ENCODE measurements at places on chromosomes 1 and 21. TPM values are rescaled to one million over a fixed set of nuclear protein-coding genes. Genes with fewer than 3 reads are reported as not detected.

- no peak for DNase-seq
These were observed 24.3 kb downstream of the PTGS2 start for GRCh38 chr1:186655876-186656275.

DNA sequence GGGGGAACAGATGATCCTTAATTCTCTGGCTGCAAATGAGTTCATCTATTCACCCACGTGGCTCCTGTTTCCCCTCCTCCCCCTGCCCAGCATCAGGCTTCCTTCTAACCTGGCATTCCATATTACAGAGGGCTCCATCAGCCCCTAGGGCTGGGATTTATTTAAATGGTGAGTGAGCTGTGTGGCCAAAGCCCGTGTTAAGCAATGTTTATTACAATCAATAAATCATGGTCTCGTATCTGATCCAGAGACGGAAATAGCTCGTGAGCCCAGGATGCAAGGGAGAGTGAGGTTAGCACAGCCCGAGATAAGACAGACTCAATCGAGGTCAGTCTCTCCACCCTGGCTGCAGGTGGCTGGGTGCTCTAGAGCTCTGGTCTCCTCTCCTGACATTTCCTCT lies 43.1 kb upstream of the IGSF21 start:
- no peak for DNase-seq

TRNP1 gene
- total RNA-seq = not detected

- no peak for DNase-seq
These were observed 65.8 kb downstream of the AHCTF1 start for GRCh38 chr1:246865921-246866320.

KLHDC7A gene
- total RNA-seq = not detected

LMX1A gene
- not detected for total RNA-seq

- DNase-seq = no peak
These were observed 386.6 kb upstream of the NFIA start for GRCh38 chr1:60695716-60696171.

DNA sequence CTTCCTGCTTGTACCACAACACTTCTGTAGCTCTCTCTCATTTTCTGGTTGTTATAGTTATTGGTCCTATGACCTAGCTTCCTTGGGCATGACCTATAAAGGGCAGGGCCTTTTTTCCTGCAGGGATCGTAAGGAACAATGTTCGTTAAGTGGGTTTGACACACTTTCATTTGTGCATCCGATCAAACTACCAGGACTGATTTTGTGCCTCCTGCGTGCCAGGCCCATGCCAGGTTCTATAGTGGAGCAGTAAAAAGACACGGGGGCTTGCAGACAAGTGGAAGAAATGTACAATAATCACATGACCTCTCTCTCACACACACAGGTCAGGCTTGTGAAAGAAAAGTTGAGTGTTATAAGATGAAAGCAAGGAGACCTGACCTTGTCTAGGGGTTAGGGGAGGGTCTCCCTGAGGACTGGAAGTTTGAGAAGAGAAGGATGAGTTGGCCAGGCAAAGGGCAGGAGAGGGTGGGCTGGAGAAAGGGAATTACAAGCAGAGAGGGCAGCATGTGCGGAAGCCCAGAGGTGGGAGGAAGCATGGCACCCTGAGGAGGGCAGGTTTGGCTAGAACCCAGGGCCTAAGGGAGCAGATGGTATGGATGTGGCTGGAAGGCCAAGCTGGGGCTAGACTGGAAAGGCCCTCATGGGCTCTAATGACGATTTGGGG lies 145.4 kb downstream of the GRIK3 start:
- no peak for DNase-seq

DNA sequence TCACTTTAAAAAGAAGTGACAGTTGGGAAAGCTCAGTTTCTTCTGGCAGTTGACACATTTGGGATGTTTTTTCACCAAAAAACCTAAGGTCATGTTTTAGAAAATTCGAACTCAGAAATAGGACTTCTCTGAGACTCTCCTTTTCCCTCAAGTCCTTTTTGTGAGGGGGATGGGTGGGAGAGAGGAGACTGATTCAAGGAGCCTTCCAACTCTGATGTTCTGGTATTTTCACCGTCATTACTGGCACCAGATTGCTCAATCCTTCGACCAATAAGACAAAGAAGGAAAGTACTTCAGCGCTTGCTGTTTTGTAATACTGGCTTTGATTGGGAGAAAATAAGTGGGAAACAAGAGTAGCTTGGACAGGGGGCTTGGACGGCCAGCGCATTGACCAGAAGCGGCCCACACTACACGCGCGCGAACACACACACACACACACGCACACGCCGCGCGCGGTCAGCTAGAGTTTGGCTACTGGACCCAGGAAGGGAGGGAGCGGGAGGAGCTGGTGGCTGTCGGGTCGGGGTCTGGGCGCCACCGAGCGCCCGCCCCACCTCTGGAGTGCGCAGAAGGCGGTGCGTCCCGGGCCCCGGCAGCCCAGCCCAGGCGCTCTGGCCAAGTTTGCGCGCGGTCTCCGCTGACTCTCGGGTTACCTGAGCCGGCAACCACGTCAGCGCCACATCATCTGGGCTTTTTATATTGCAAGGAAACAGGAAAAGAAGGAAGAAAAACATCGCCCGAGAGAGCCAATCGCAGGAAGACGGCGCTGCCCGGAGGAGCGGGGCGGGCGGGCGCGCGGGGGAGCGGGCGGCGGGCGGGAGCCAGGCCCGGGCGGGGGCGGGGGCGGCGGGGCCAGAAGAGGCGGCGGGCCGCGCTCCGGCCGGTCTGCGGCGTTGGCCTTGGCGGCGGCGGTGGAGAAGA lies at the start of gene KCNK1:
TSS of gene KCNK1 (plus strand) at position 855 of the 921 bp plus-strand sequence. CDS start at position 921, 66 bp downstream.
- no peak for DNase-seq

SFN gene
- 0.38 TPM for total RNA-seq
